Colonic mucosa (tissue), 4 donors: ENCODE measurements at places on chromosomes 11 and 22. TPM values are rescaled to one million over a fixed set of nuclear protein-coding genes. Genes with fewer than 3 reads are reported as not detected.

DNA sequence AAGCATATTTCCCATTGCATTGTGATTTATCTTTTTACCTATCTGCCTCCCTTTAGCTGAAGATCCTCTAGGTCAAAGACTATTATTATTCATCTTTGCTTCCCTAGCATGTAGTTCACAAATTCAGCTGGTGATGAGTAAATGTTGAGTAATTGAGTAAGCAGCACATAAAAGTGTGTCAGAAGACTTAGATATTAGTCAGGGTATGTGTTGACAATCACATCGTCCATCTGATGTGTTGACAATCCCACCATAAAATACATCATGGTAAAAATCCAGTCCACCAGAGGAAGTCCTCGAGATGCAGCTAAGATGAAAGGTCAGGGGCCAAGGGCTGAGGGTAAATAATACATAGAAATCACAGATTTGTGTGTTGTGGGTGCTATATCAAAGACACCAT, 22.9 kb upstream of the ABTB2 start:
- no peaks in the 10 kb centered on the region for H3K27me3 ChIP-seq
- H3K4me3 ChIP-seq, result no peak overlapping the region
- no peak overlapping the region for H3K27ac ChIP-seq
- no peak for DNase-seq

GRCh38 chr11:130706572-130706971, 209.7 kb downstream of the SNX19 start:
- H3K27me3 ChIP-seq, result no peaks in the 10 kb centered on the region
- H3K4me3 ChIP-seq, result no peak overlapping the region
- DNase-seq, result no peak

GRCh38 chr22:26023104-26023775, 146.0 kb upstream of the SEZ6L start:
- no peak for DNase-seq
- no peaks in the 10 kb centered on the region for H3K36me3 ChIP-seq
- H3K4me3 ChIP-seq, result no peak overlapping the region
- H3K27ac ChIP-seq, result no peak overlapping the region
- no peaks in the 10 kb centered on the region for H3K4me1 ChIP-seq

DNA sequence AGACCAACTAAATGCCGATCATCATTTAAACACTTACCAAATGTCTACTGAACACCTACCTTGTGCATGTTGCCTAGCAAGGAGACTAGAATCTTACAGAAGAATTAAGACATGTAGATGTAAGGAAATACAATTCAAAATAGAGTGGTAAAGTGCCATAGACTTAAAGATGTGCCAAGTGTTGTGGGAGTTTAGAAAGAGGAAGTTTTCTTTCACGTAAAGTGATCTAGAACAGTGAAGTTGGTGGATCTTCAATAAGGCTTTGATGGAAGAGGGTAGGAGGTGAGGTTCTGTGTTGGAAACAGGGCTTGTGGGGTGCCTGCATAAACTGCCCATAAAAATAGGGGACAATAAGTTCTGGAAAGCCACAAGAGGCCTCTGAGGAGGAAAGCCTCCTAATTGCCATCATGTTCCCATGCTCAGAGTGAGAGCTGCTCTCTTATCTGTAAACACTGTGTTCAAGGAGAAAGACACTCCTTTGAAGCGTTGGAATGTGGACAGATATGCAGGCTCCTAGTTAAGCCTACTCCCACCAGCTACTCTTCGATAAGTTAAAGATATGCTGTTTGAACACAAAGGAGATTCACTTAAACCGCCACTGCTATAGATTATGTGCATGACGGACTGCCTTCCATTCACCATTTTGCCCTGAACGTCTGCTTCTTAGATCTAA, 66.7 kb downstream of the HSD17B12 start:
- H3K27me3 ChIP-seq, result no peaks in the 10 kb centered on the region
- no peak overlapping the region for H3K4me3 ChIP-seq
- DNase-seq, result no peak
- H3K4me1 ChIP-seq, result no peaks in the 10 kb centered on the region
- H3K36me3 ChIP-seq, result no peaks in the 10 kb centered on the region

GRCh38 chr11:13883042-13883441, 79.5 kb upstream of the SPON1 start:
- no peaks in the 10 kb centered on the region for H3K36me3 ChIP-seq
- H3K4me1 ChIP-seq, result no peaks in the 10 kb centered on the region
- H3K27me3 ChIP-seq, result no peaks in the 10 kb centered on the region
- peak; percentile 65 for DNase-seq
- no peak overlapping the region for H3K4me3 ChIP-seq
- H3K27ac ChIP-seq, result no peak overlapping the region

GRCh38 chr11:95092549-95093324, 3.1 kb downstream of the ENDOD1 start:
- H3K4me1 ChIP-seq, result peaks cover 26% of the 10 kb centered on the region
- H3K27ac ChIP-seq, result peak overlapping the region; percentile 75
- no peaks in the 10 kb centered on the region for H3K36me3 ChIP-seq
- no peaks in the 10 kb centered on the region for H3K27me3 ChIP-seq

DNA sequence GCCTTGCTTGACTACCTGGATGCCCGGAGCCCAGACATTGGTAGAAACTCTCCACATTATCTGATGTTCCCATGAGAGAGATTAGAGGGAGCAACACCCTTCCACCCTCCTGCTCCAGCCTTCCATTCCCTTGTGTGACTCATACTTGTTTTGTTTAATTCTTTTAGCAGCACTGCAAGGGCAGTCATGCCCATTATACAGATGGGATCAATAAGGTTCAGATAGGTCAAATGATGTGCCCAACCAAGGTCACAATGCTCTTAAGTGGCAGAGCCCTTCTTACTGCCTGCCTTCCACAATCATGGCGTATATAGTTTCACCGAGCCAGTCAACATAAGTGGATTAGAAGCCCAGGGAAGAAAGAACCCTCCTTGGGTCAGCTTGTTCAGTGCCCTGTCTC, 6.6 kb upstream of the CCDC134 start:
- H3K27me3 ChIP-seq, result no peaks in the 10 kb centered on the region
- no peak overlapping the region for H3K27ac ChIP-seq
- H3K4me3 ChIP-seq, result no peak overlapping the region
- no peak for DNase-seq
- no peaks in the 10 kb centered on the region for H3K36me3 ChIP-seq
- H3K4me1 ChIP-seq, result no peaks in the 10 kb centered on the region

DNA sequence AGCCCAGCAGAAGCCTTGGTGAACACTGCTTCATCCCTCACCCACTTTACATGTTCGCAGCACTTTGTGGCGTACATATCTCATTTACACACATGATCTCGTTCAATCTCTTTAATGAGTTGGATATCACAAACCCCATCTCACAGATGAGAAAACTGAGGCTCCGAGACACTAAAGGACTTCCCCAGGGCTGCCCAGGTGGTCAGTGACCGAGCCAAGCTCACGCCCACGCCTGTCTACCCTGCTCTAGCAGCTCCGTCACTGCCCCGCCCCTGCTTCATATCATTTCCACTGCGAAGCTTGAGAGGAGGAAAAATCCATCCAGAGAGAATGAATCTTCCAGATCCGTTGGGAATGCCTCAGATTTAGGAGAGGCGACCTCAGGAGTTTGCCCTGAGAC, 11.8 kb upstream of the DSCAML1 start:
- no peak for DNase-seq
- peak overlapping the region; percentile 33 for H3K27ac ChIP-seq
- H3K4me1 ChIP-seq, result peaks cover 8% of the 10 kb centered on the region
- H3K4me3 ChIP-seq, result no peak overlapping the region

DNA sequence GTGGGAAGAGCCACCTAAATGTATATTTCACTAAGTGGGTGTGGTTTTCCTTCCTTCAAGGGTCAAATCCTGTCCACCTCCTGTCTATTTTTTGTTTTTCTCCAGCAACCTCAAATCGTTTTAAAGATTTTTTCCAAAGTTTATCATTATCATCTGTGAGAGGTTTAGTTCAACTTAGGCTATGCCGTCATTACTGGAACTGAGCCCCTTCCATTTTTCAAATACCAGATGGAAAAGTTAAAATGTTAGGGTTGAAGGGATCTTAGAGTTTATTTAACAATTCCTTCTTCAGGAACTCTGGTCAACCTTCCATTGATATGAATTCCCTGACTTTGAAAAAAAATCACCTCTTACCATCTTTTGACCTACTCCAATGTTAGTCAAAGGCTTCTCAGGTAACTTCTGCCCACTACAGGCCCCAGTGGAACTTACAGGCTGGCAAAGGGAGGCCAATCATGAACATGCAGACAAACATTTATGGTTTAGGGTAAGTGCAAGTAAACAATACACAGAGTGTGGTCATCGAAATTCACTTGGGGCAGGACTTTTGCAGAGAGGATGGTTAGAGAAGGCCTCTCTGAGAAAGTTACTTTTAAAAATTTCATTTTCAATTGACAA, 45.2 kb downstream of the SYN3 start:
- DNase-seq, result no peak
- H3K36me3 ChIP-seq, result no peaks in the 10 kb centered on the region
- no peaks in the 10 kb centered on the region for H3K4me1 ChIP-seq
- H3K27me3 ChIP-seq, result no peaks in the 10 kb centered on the region

DNA sequence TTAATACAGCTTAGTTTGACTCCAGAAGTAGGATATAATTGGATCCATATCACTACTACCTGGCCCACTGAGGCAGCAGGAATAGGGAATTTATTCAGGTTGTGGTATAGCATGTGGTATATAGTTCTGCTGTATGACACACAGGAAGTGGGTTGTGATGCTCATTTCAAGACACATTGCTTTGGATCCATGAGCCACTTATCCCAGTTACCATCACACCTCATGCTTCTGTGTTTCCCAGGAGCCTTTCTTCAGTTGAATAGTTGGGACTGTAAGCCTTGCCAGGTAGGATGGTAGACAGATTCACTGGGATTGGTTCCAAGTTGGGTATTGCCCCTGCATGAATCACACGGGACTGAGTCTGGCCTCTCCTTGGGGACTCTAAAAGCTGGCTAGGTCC, 9.9 kb upstream of the SLC37A2 start:
- no peak overlapping the region for H3K27ac ChIP-seq
- no peaks in the 10 kb centered on the region for H3K27me3 ChIP-seq
- no peak overlapping the region for H3K4me3 ChIP-seq
- DNase-seq, result no peak
- no peaks in the 10 kb centered on the region for H3K36me3 ChIP-seq

GRCh38 chr11:114058026-114058706, 1.3 kb upstream of the ZBTB16 start:
- H3K27ac ChIP-seq, result no peak overlapping the region
- H3K4me3 ChIP-seq, result peak overlapping the region; percentile 76
- no peaks in the 10 kb centered on the region for H3K36me3 ChIP-seq
- no peak for DNase-seq

DNA sequence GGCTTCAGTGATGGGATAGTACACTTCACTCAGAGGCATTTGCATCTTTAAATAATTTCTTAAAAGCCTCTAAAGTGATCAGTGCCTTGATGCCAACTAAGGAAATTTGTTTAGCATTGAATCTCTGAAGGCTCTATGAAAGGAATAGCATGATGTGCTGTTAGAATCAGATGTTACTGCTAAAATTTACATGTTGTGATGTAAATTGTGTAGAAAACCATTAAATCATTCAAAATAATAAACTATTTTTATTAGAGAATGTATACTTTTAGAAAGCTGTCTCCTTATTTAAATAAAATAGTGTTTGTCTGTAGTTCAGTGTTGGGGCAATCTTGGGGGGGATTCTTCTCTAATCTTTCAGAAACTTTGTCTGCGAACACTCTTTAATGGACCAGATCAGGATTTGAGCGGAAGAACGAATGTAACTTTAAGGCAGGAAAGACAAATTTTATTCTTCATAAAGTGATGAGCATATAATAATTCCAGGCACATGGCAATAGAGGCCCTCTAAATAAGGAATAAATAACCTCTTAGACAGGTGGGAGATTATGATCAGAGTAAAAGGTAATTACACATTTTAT, 4.6 kb downstream of the MALAT1 start:
- peaks cover 9% of the 10 kb centered on the region for H3K36me3 ChIP-seq
- peak overlapping the region; percentile 66 for H3K4me3 ChIP-seq

- no peaks in the 10 kb centered on the region for H3K4me1 ChIP-seq
- no peak overlapping the region for H3K27ac ChIP-seq
- H3K36me3 ChIP-seq, result no peaks in the 10 kb centered on the region
- DNase-seq, result no peak
- H3K27me3 ChIP-seq, result no peaks in the 10 kb centered on the region
Measured at GRCh38 chr11:1409108-1409851, 19.5 kb downstream of the BRSK2 start.

DNA sequence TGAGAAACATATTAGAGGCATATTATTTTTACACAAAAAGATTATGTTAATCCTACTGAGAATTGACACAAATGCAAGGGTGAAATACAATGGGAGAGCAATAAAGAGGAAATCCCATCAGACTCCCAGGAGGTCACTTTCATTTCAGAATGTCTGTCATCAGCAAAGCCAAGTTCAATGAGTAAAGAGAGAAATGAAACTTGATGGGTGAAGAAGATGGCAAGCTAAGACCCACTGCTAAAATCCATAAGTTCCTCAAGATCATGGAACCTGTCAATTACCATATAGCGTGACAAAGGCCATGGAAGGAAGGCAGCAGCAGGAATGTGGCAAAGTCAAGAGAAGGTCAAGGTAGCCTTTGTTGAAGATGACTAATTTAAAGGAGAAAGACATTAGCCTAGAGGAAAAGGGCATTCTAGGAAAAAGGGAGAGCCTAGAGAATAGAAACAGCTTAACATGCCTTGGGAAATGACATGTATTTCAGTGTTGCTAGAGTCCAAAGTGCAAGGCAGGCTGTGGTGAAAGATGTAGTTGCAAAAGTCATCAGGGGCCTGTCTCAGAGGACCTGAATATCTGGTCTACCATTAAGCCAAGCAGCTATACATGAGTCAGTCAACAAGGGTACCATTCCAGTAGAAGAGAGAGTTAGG, 43.1 kb downstream of the FAM168A start:
- no peak overlapping the region for H3K27ac ChIP-seq
- H3K4me1 ChIP-seq, result no peaks in the 10 kb centered on the region
- no peak overlapping the region for H3K4me3 ChIP-seq
- no peaks in the 10 kb centered on the region for H3K36me3 ChIP-seq

GRCh38 chr22:27554106-27554811, 247.3 kb downstream of the MN1 start:
- H3K4me3 ChIP-seq, result no peak overlapping the region
- no peaks in the 10 kb centered on the region for H3K36me3 ChIP-seq
- H3K27ac ChIP-seq, result no peak overlapping the region
- peak; percentile 56 for DNase-seq
- H3K4me1 ChIP-seq, result no peaks in the 10 kb centered on the region

- no peaks in the 10 kb centered on the region for H3K27me3 ChIP-seq
- H3K4me3 ChIP-seq, result no peak overlapping the region
- peak; percentile 93 for DNase-seq
- H3K27ac ChIP-seq, result no peak overlapping the region
Measured at GRCh38 chr11:75204685-75205563, 35.6 kb upstream of the TPBGL start.

The MRPL48 gene
- 44.4 TPM for total RNA-seq

The GAL3ST1 gene
- 18.8 TPM for total RNA-seq

The VSIG2 gene
- total RNA-seq, result 155 TPM

The GAS2L1 gene
- total RNA-seq, result 16.6 TPM

The OR51B4 gene
- total RNA-seq, result not detected

The HYLS1 gene
- total RNA-seq, result 8.2 TPM

The PRG3 gene
- total RNA-seq, result not detected

The CCDC81 gene
- 0.53 TPM for total RNA-seq

The OR1S1 gene
- total RNA-seq, result not detected

The ZNF280A gene
- not detected for total RNA-seq

The RGL4 gene
- 0.35 TPM for total RNA-seq

The HORMAD2 gene
- not detected for total RNA-seq
